Non-pigmented ciliary epithelial cell (primary cell): ENCODE measurements at places on chromosomes 4 and X.

DNA sequence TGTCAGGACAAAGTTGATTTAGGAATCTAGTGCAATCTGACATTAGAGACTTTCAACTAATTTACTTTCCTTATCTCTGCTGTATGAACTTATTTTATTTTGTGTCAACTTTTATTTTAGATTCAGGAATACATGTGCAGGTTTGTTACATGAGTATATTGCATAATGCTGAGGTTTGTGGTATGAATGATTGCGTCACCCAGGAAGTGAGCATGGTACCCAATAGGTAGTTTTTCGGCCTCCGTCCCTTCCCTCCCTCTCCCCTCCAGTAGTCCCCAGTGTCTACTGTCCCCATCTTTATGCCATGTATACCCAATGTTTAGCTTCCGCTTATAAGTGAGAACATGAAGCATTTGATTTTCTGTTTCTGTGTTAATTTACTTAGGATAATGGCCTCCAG lies 68.7 kb upstream of the TEX13D start:
- no peak for DNase-seq

DNA sequence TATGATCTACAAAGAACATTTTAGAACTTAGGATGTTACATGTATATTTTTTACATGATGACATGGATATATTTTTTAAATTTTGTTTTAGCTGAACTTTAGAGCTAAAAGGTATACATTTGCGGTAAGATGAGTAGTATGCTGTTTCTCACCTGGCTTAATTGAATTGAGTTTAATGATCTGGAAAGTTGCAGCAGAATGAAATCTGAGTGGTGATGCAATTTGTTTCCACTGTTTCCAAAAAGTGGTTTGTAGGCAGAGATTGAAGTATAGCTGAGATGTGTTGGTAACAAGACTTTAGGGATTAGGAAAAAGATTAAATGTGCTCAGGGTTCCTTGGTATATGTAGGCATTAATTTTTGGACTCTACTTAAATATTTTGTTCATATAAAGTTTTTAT lies 68.1 kb downstream of the HPF1 start:
- no peak for DNase-seq

GRCh38 chr4:169773889-169774288 lies 16.1 kb upstream of the HPF1 start:
- no peak for DNase-seq

DNA sequence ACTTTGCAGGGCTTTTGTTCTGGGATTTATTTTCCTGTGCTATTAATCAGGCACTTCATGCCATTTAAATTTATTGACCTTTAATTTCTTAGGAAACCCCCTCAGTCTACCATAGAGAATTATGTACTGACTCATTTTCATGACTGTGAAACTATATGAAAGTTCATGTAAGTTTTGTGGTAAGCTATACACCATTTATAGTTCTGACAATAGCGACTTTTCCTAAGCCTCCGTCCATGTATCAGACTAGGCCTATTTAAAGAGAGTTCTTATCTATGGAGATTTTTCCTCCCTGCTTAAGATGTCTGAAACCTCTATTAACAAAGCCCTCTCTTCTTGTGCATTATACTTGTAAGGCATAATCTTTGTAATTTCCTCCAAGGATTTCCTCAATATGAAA lies 111.6 kb downstream of the AFF2 start:
- no peak for DNase-seq

DNA sequence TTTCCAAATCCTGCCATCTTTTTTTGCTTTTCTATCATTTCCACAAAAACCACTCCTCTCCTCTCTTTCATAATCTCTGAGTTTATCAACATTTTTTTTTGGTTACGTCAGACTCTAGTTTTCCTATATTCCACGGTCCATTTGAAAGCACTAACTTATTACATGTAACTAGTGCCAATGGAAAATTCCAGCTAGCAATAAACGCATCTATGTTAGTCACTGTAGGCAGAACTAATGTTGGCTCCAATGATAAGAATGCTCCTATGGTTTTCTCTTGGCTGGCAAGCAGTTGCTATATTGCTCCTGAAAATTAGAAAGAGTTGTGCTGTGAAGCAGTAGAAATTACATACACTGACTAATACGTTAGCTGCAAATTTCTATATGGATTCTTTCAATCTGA lies 634.6 kb upstream of the FTHL17 start:
- no peak for DNase-seq

DNA sequence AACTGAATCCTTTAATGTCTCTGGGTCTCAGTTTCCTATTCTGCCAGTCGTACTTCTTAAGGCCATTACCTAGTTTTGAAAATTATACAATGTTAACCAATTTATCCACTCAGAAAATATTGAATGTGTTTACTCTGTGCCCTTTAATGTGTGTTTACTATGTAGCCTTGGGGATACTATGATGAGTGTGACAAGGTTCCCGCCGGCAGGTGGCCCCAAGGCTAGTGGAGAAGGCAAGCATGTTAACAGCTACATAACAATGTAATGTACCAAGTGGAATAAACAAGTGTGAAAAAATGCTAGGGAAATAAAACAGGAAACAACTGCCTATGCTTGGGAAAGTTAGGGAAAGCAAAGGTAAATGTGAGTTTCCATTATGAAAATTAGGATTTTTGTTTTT lies 187.3 kb upstream of the MBNL3 start:
- no peak for DNase-seq

DNA sequence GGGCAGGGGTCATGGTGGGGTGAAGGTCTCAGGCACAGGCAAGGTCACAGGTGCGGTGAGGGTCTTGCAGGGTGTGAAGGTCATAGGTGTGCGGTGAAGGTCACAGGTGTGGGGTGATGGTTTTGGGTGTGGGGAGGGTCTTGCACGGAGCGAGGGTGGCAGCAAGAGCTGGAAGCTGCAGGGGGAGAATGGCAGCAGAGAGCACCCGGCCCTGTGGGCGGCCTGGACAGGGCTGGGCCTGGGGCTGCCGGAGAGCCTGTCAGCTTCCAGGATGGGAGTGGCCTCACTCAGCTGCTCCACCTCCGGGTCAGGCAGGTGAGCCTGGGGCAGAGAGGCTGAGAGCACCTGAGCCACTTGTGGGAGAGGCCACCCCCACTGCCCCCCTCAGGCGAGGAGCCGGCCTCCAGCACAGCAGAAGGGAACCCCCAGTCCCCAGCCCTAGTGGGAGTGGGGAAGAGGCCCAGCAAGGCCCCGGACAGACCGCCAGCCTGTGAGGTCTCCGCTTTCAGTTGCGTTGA lies 1.5 kb downstream of the MSANTD1 start:
- no peak for DNase-seq

- no peak for DNase-seq
Observed at GRCh38 chr4:16136827-16137226, 53.0 kb upstream of the PROM1 start.

GRCh38 chr4:141109983-141110382 lies 23.3 kb downstream of the RNF150 start:
- no peak for DNase-seq

DNA sequence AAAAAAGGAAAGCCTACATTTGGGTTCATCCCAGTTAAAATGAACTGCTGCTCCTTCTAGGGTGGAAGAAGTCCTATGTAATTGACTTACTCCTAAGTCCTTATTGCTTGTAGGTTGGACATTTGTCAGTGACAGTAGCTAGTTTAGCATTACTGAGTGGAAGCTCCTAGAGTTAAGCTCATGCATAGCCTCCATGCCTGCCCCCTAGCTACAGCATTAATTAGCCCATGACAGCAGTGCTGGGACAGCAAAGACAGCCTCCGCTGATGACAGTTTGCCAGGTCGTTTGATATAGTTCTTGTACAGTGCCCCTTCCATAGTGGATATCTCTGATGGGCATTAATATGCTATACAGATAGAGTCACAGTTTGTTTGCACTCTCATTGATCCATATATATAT lies 18.7 kb upstream of the GALNTL6 start:
- no peak for DNase-seq
